Activated T-helper 1 cell treated with anti-CD3 and anti-CD28 coated beads, Interleukin-2, amount 50 U/mL, for 16 hours (primary cell): ENCODE measurements at places on chromosomes 5 and 9.
A peak's percentile ranks its signal among the peaks of the same experiment; 100 is the strongest.

- no peak for DNase-seq
Observed at GRCh38 chr5:6551287-6551954, 81.4 kb downstream of the NSUN2 start.

DNA sequence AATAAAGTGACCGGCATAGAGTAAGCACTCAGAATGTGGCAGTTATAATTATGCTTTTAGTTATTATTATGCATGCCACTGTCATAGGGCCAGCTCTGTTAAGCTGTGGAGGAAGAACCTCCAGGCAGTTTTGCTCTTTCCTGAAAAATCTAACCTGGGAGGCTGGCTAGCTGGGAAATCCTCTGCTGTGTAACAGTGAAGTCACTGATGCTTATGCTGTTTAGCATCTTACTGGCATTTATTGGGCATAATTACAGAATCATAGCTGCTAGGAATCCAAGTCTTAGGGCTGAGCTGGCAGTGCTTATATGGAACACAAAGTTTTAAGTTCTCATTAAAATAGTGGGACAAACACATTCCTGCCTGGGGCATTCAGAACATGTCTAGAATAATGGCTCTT lies 5.5 kb upstream of the GSN start:
- no peak for DNase-seq

DNA sequence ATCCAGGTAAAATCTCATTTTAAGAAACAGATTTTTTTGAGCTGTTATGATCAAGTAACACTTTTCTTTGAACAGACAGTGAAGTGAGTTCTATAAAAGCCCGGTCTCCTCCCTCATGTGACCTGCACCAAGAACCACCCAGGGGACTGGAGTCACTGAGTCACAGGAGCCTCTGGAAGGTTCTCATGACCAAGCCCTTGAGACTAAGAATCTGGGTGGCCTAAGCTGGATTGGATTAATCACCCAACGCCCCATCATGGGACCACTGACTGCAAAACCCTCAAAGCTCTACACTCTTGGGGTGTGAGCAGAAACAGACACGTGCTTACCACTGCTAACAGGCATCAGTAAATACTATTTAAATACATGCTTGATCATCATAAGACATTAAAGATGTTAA lies 48.4 kb downstream of the SECISBP2 start:
- DNase-seq = no peak

DNA sequence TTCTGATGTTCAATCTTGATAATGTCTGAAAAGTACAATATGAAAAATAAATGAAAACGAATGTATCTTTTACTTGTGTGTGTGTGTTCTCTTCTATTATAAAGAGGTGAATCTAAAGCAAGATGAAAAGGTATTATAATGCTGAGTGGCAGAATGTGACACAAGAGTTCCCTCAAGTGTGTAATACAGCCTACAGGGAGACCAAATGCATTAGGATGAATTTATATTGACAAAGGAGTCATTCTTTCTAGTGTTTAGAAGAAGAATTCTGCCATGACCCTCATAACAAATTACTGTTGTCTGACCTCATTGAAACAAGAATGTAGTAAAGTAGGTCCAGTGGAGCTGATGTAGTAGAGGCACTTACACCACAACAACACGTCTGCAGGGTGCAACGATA lies 1119.0 kb upstream of the CDH10 start:
- DNase-seq = no peak

DNA sequence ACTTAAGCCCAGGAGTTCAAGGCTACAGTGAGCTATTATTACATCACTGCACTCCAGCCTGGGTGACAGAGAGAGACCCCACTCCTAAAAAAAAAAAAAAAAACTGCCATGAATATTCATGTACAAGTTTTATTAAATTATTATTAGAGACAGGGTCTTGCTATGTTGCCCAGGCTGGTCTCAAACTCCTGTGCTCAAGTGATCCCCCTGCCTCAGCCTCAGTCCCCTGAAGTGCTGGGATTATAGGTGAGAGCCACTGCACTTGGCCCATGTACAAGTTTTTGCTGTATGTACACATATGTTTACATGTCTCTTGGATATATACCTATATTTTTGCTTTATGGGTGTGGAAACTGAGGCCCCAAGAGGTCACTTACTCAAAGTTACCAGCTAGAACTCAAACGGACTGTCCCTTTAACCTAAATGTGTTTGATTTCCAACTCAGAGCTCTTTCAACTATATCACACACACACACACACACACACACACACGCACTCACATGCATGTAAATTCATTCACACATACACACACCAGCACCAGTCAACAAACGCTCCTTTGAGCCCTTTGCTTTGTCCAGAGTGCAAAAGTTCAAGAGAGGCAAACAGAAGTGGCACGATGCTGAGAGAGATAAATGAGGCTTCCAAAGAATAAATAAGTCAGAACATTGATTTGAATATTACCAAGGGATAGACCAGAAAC lies 42.3 kb upstream of the STRBP start:
- DNase-seq = no peak

DNA sequence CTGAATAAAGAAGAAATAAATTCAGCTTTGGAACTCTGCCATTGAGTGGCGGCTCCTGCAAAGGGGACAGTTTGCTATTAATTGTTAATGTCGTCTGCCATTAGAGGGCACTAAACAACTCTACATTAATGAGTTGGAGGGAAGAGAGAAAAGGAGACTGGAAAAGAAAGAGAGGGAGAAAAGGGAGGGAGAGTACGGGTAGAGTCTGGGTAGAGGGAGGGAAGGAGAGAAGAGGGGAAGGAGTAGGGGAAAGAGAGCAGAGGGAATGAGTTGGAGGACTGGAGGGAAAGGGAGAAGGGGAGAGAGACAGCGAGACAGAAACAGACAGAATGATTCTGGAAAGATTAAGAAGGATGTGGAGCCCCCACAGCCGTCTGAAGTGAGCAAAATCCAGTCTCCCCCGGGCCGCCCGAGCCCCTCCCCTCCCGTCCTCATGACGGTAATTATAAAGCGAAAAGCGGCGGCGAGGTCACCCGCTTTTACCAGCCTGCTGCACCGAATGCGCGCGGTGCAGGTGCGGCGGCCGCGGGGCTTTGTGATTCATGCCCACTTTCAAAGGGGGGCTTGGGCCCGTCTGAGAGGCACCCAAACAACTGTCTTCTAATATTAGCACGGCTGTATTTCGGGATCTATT lies 1.9 kb upstream of the FST start:
- DNase-seq = no peak

- DNase-seq = no peak
Observed at GRCh38 chr5:36628695-36629094, 22.3 kb downstream of the SLC1A3 start.

GRCh38 chr9:122394265-122395125 lies 23.7 kb downstream of the PTGS1 start:
- no peak for DNase-seq

- no peak for DNase-seq
Observed at GRCh38 chr9:79357194-79357593, 214.6 kb upstream of the TLE4 start.

- DNase-seq = no peak
Observed at GRCh38 chr9:82891321-82891720, 171.6 kb downstream of the RASEF start.

- no peak for DNase-seq
Observed at GRCh38 chr5:133668458-133668857, 56.1 kb upstream of the FSTL4 start.

DNA sequence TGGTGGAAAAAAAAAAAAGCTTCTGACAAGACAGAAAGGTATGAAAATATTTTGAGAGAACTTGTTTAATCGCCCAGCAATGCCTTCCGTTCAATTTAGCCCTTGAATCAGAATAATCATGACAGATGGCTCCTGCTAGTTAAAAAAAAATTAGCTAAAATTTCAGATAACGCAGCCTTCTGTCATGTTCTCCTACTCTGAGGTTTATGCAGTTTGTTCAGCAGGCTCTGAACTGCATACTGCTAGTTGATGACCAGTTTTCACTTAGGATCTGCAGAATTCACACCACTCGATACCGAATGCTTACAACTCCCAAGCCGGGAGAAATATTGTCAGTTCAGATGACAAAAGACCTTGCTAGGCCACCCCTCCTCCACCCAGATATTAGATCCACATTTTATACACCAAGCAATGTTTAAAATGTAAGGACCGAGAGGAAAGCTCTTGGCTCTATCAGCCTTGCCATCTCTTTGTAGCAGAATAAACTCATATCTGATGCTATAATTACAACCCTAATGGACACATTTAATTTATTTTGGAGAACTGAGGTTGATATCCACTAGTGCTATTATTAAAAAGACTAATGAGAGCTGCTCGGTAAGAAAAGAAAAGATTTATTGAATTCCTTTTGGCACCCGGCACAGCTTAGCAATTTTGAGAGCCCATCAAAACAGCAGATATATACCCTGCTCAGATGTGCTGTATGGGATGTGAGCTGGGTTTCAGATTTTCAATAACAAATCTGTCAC lies 322.8 kb downstream of the GLIS3 start:
- DNase-seq = no peak

DNA sequence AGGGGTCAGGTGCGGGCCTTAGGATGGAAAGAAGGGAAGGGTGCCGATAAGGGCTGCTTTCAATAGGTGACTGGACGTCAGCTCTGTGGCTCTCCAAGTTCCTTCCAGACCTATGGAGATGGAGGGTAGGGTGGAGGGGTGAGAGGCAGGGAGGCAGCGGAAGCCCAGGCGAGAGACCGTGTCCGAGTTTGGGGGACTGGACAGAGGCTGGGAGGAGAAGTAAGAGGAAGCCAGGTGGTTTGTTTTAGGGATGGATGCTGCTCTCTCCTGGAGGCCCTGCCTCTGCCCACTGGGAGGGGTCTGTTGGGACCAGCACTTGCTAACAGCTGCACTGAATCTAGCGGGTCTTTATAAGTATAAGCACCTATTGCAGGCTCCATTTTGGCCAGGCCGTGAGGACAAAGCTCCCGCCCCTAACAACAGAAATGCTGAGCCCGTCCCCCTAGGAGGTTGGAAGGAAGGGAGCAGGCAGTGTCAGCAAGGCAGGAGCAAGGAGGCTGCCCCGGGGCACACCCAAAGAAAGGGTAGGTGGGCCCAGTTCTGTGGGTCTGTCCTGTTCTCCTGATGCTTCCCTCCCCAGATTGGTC lies 167.5 kb downstream of the DAB2IP start:
- no peak for DNase-seq

DNA sequence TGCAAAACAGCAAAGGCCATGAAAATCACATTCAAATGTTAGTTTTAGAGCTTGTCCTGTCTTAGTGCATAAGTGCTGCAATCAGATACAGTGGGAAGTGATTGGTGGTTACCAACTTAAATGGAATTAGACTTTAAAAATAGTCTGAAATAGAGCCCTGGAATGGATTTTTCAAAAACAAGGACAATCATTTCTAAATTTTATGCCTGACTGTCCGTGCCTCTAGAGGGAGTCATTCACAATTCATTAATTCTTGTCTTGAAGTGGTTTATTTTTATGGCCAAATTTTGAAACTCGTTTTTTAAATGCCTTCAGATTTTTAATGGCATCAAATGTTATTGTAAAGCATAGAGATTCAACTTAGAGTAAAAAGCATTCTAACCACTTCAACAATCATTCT lies 561.8 kb upstream of the DAB2 start:
- no peak for DNase-seq

GRCh38 chr9:134455934-134456755 lies 129.9 kb downstream of the RXRA start:
- DNase-seq = peak; percentile 45

- DNase-seq = no peak
Observed at GRCh38 chr9:27117489-27118135, 8.6 kb downstream of the TEK start.

GRCh38 chr5:143066556-143067281 lies 296.5 kb downstream of the ARHGAP26 start:
- DNase-seq = no peak

DNA sequence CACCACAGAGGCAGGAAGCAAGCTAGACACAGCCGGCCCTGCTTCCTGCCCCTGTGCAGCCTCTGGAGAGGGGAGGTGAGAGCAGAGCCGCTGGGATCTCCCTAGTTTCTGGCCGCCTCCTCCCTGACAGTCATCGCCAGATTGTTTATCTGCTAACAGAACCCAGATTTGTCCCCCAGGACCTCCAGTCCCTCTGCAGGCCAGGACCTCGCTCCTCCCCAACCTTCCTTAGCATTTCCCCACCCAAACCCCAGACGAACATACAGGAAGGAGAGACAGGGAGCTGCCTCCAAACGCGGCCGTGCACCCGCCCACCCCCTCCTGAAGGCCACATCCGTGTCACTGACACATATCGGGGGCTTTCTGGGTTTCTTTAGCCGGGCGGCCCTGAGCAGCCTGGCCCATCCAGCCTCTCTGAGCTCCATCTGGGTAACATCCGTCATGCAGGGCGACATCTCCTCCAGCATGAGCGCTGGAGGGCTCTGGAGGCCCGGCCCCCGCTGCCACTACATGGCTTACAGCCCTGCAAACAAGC lies 47.5 kb downstream of the DBH start:
- DNase-seq = peak; percentile 59

DNA sequence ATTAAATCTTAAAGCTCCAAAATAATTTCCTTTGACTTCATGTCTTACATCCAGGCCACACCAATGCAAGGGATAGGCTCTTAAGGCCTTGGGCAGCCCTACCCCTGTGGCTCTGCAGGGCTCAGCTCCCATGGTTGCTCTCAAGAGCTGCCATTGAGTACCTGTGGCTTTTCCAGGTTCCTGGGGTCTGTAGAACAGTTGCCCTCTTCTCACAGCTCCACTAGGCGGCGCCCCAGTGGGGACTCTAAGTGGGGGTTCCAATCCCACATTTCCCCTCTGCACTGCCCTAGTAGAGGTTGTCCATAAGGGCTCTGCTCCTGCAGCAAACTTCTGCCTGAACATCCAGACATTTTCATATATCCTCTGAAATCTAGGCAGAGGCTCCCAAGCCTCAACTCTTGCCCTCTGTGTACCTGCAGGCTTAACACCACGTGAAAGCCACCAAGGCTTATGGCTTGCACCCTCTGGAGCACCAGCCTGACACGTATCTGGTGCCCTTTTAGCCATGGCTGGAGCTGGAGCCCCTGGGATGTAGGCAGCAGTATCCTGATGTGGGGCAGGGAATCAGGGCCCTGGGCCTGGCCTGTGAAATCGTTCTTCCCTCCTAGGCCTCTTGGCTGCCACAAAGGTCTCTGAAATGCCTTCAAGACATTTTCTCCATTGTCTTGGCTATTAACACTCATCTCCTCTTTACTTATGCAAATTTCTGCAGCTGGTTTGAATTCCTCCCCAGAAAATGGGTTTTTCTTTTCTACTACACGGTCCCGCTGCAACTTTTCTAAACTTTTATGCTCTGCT lies 185.1 kb downstream of the SMARCA2 start:
- DNase-seq = no peak

DNA sequence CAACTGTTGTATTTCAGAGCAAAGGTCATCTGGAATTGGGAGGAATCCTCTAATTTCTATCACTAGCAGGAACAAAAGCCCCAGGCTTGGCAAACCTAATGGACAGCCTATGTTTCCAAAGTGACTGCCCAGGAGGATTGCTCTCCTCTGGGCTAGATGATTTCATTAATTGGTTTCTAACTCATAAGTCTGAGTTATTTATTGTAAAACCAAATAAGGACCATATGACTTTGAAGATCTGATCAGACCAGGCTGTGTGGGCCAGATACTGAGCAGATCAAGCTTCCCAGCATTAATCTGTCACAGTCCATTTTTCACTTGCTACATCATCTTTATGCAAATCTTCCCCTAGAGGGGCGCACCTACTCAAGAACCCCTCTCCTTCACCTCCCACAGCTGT lies 125.2 kb downstream of the PRDM6 start:
- no peak for DNase-seq

- no peak for DNase-seq
Observed at GRCh38 chr5:166961028-166961427, 1330.4 kb upstream of the WWC1 start.
